Left cardiac atrium (tissue), 4 donors: ENCODE measurements at places on chromosomes 6 and 20.

DNA sequence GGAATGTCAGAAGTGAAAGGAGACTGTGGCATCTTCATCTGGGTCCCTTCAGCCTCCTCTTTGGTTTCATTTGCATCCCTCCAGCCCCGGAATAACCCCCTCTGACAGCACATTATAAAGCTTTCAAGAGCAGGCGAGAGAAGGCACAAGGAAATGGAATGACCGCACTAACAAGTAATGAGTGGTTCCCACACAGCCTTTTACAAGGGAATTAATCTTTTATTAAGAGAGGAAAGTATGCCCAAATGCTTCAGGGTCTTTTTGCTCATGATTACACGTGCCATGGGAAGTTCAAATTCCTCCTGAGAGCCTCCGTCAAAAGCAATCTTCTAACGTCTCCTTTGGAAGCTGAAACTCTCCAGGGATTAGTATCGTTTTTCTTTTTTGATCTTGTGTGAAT lies 347.0 kb downstream of the BTBD3 start:
- no peak for DNase-seq

GRCh38 chr6:38901802-38902522 lies 146.6 kb upstream of the GLP1R start:
- DNase-seq: no peak

DNA sequence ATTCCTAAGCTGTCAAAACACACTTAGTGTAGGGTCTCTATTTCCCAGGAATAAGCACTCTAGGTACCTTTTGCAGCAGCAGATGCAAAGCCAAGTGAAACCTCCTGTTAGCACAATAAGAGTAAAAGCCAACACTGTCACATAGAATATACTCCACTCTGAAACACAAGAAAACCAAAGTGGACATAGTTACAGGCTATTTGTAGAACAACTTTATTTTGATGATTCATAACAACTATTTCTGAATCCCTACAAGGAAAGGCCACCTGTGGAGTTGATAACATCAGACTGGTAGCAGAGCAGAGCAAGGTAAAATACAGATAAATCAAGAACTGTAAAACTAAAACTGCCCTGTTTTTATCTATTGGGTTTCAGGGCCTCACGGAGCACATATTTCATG lies 59.7 kb downstream of the ALDH5A1 start:
- DNase-seq: no peak

DNA sequence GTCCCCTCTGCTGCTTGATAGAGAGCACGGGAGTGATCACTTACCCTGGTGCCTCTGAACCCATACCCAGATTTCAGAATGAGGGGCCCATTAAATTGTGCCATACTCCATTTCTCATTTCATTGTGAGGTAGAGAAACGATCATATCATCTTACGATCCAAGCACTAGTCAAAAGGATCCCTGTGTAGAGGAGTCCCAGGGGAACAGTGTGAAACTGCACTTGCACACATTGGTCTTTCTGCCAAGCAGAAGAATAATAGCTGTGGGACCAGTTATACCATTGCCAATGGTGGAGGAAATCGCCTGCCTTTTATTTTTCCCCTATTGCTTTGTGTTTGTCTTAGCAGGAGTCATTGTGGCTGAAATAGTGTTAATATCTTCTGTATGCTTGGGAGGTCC lies 161.9 kb downstream of the FARS2 start:
- no peak for DNase-seq

DNA sequence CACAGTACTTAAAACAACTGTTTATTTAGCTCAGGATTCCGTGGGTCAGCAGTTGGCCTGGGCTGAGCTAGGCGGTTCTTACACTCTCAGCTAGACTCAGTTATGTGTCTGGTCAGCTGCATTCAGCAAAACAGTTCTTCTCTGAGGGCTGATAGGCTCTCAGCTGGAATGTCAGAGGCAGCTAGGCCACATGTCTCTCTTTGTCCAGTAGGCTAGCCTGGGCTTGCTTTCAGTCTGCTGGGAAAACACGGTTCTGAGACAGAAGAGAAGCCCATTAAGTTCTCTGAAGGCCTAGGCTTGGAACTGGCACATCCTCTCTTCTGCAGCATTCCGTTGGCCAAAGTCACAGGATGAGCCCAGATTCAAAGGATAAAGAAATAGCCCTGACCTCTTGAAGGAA lies 65.6 kb downstream of the TULP4 start:
- no peak for DNase-seq

DNA sequence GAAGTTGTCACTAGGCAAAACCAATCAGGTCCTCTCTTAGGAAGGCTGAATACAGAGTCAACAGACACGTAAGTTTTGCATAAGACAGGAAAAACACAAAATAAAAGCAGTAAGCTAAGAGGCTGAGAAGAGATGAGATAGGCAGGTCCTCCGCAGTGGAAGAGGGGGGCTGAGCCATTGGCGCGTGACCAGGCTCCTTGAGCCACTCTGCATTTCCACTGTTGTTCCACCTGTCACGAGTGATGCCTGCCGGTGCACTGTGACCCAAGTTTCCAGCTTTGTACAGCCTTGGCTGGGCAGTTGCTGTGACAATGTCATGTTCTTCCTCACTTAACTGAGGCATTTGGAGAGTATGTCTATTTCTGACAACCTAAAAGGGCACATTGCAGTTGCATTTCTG lies 58.6 kb downstream of the NUDT3 start:
- peak; percentile 58 for DNase-seq

DNA sequence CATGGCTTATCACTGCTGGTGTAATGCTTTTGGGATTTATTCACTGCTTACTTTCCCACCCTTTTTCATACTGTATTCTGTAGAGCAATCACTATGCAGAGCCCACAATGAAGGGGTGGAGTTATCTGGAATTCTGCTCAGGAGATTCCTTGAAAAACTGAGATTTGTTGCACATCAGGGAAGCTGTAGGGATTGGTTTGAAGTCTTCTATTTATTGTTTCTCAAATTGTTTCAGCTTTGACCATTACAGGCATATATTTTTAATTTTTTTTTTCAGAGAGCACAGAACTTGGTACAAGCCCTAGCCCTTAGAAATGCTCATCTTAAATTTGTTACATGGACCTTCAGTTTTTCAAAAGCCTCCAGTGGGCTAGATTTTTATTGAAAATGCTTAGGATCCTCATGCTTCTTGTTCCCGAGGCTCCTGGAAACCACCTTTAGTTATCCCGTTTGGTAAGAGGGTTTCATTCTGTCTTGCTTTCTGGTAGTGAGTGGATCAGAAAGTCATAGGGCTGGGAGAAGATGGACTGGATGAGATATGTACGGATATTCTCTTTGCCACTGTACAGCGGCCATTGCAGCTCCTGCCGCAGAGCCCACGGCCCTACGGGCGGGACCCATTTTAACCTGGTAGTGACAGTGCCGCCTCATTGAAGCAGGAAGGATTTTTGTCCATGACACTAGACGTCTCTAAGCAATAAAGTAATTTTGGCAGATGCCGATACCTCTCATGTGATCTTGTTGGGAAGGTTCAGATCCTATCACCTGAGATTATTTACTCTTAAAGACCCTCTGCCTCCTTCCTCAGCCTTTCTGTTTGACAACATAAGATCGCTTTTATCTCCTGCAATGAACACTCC lies 45.3 kb upstream of the ZNF184 start:
- DNase-seq: no peak

DNA sequence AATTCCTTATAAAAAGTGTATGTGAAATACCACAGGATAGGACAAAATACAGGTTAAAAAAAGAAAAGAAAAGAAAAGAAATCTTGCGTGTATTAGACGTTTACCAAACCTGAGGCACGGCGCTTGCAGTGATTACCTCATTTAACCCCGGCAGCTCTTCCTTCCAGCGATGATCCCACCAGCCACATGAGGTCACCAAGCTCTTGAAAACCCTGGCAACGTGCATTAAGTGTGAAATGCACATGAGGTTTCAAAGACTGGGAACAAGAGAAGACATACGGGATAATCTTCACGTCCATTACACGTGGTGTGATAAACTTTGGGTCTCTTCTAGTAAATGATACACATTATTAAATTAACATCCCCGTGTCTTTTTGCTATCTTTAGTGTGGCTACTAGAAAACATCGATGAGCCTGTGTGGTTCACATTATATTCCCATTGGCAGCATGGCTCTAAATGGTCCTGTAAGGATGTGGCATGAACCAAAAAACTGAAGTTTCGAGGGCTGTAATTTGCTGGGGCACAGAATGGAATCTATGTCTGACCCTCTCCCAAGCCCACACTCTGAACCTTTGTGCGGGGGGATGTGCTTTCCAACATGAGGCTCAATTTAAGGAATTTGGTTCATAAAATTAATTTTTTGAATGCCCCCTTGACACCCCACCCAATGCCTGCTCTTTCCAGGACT lies 59.2 kb upstream of the THBS2 start:
- DNase-seq: no peak

GRCh38 chr20:50450881-50451752 lies 59.1 kb upstream of the PTPN1 start:
- DNase-seq: peak; percentile 53

DNA sequence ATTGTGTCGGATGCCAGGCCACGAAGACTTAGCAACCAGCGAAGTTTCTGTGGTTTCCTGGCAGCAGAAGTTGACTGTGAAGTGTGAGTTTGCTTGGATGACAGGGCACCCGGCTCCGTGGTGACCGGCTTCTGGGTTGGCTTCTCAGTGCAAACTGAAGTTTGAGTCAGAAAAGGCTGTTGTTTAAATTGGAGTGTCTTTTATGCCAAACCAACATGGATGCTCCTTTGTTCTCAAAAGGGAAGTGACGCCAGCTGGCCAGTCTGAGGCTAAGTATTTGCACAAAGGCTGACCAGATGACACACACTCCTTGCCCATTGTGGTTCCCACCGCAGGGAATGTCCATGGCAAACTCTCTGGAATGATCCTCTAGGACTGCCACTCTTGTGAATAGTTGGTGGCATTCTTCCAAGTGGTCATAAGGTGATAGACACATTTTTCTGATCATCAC lies 164.8 kb upstream of the QKI start:
- no peak for DNase-seq

DNA sequence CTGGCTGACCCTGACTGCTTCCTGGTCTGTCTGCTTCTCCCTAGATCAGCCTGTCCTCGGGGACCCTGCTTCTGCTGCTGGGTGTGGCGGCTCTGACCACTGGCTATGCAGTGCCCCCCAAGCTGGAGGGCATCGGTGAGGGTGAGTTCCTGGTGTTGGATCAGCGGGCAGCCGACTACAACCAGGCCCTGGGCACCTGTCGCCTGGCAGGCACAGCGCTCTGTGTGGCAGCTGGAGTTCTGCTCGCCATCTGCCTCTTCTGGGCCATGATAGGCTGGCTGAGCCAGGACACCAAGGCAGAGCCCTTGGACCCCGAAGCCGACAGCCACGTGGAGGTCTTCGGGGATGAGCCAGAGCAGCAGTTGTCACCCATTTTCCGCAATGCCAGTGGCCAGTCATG lies 6.3 kb downstream of the NRSN2 start:
- no peak for DNase-seq

- no peak for DNase-seq
Observed at GRCh38 chr6:18262702-18263417, 1.5 kb downstream of the DEK start.

- no peak for DNase-seq
Observed at GRCh38 chr20:54140067-54140466, 33.7 kb downstream of the CYP24A1 start.

- no peak for DNase-seq
Observed at GRCh38 chr20:9200196-9200595, 131.3 kb downstream of the PLCB4 start.

GRCh38 chr20:9243986-9244385 lies 175.1 kb downstream of the PLCB4 start:
- no peak for DNase-seq

DNA sequence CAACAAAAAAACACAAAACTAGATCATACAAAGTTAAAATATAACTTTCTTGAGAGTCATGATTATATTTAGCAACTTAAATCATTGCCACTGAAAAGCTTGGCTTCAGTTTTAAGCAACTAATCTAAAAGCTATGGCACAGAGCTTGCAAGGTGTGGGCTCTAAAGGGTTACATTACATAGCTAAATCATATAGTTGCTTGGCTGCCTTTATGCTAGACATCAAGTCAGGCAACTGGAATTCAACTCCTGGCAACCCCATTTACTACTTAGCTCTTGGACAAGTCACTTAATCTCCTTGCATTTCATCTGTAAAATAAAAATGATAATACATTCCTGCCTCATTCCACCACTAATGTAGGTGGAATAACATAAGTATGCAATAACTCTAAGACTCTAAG lies 40.9 kb upstream of the GCM1 start:
- no peak for DNase-seq

DNA sequence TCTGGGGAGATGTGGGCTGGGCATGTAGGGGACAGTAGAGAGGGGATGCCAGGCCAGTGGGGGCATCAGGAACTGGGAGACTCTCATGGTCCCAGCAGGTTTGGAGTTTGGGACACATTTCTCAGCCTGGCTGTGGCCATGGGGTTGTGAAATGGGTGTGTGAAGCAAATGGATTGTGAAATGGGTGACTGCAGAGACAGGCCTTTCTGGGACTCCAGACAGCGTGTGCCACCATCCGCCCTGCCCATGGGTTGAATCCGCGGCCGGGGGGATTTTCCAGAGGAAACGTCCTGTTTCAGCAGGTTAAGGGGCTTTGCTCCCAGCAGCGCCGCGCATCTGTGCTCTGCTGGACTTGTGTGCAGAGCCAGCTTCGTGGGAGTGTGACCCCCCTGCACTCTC lies 3.7 kb upstream of the PMEPA1 start:
- no peak for DNase-seq

DNA sequence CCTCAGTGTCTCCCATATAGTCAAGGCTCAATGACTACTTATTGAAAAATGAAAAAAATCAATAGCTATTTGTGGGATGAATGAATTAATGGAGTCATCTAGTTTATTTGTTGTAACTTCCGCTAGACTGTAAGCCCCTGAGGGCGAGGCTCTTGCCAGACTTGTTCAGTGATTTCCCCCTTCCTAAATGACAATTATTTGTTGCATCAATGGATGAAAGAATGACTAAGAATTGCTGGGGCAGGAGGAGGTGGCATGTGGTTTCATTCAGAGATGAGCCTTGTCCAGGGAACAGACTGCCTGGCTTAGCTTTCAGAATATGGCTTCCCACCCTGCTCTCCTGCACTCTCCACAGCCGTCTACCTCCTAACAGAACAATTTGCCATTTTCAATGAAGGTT lies 1.1 kb upstream of the PRELID3B start:
- no peak for DNase-seq

DNA sequence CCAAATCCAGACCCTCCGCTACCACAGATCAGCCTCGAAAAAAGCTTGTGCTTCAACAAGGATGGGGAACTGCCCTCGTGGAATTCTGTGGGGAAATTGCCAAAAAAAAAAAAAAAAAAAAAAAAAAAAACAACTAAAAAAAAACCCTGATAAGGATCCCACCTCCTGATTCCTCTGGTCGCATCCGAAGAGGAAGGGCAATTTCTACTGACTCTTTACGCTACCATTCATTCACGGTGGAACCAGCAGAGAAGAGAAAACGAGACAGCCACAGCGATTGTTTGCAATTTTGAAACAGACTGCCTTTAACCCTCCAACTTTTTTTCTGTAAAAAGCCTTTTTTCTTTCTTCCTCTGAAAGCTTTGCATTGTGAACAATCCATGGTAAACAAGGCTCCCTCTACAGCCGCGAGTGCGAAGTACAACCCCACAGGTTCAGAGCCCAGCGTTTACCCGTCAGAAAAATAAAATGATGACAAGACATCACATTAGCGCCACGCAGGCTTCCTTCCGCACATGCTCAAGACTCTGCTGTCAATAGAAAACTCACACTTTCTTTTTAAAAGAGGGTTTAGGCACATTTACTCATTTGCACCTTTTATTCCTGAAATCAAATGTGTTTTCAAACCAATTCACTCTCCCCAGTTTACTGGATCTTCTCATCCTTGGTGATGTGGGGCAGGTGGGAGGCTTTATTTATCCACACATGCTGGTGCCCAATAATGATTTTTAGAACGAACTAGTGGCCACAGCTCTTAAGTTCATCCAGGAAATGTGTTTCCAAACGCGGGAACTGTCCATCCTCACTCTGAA lies 100.0 kb downstream of the NOL4L start:
- DNase-seq: peak; percentile 81

GRCh38 chr6:149211046-149211571 lies 106.4 kb upstream of the TAB2 start:
- DNase-seq: no peak
